Activated CD4-positive, alpha-beta T cell treated with anti-CD3 and anti-CD28 coated beads, Interleukin-2, amount 10 ng/mL, durations not matched to agents 7 days and 5 days (primary cell): ENCODE measurements at places on chromosomes 3 and 15. TPM values are rescaled to one million over a fixed set of nuclear protein-coding genes. Genes with fewer than 3 reads are reported as not detected.

DNA sequence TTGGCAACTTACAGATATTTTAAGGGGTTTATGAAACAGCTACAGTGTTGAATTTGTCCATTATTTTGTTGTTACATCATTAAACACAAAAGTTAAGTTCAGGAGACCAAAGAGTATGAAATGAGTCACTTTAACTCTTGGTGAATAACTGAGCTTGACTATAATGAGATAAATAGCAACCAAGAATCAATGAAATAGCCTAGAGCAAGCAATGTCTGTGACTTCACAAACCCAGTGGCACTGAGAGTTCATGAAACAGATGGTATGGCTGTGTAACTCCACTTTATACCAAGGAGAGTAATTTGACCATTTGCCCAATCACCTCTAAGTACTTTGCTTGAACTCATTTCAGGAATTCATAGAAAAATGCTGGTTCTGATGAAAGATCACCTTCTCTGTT, 169.6 kb upstream of the GADL1 start:
- DNase-seq: no peak

GRCh38 chr15:93314245-93314644, 225.2 kb upstream of the RGMA start:
- DNase-seq: no peak

GRCh38 chr3:65168547-65168946, 480.7 kb upstream of the ADAMTS9 start:
- DNase-seq: no peak

DNA sequence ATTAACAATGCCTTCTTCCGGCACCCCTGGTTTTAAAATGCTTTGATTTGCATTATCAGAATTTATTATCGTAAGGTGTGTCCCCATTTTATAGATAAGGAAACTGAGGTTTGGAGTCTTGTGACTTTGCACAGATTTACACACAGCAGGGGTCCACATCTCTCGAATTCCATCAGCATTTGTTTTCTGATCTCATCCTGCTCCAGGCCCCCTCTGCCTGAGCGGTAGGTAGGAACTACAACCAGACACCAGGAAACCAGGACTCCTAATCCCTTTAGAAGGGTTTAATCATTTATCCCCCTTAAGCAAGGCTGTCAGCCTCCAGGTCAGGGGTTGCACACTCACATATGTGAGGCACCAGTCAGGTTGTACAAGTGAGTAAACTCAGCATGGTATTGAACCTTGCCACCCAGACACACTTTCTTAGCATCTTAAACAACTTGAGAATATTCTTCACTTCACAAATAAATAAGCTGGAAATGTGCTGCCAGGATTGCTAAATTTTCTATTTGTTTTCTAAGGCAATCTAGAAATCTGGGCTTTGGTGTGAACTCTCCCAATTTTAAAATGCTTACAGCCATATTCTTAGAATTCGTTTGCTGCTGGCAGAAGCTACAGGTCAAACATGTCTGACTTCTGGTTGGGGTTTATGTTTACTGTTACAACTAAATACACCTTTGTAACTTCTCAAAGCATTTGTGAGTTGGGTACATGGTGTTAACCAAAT, 31.7 kb upstream of the CMTM7 start:
- no peak for DNase-seq

GRCh38 chr15:34654625-34655024, 71.2 kb upstream of the GOLGA8B start:
- DNase-seq: no peak

DNA sequence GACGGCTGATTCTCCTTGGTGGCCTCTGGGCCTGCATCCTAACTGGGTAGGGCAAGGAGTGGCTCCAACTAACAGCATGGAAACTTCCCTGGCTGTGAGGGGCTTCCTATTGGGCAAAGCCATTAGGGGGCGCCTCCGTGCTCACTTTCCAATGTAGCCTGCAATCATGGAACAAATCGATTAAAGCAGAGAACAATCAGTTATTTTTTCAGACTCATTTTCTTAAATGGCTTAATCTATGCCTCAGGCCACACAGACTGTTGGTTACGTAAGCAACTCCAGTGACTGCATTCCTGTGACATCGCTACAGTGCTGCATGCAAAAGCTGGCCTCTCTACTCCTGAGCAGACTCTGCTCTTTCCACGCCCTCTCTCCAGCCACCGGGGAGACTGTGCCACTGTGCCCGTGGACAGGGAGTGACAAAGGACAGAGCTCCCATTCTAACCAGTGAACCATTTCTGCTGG, 278.9 kb downstream of the KLF13 start:
- DNase-seq: no peak

GRCh38 chr3:9081184-9081818, 118.0 kb upstream of the RAD18 start:
- no peak for DNase-seq

- DNase-seq: no peak
Observed at GRCh38 chr3:149548669-149549065, 74.2 kb downstream of the TM4SF4 start.

GRCh38 chr15:63367900-63368299, 13.7 kb downstream of the CA12 start:
- DNase-seq: no peak

GRCh38 chr15:65423150-65423975, 616 bp upstream of the IGDCC4 start:
- DNase-seq: no peak

DNA sequence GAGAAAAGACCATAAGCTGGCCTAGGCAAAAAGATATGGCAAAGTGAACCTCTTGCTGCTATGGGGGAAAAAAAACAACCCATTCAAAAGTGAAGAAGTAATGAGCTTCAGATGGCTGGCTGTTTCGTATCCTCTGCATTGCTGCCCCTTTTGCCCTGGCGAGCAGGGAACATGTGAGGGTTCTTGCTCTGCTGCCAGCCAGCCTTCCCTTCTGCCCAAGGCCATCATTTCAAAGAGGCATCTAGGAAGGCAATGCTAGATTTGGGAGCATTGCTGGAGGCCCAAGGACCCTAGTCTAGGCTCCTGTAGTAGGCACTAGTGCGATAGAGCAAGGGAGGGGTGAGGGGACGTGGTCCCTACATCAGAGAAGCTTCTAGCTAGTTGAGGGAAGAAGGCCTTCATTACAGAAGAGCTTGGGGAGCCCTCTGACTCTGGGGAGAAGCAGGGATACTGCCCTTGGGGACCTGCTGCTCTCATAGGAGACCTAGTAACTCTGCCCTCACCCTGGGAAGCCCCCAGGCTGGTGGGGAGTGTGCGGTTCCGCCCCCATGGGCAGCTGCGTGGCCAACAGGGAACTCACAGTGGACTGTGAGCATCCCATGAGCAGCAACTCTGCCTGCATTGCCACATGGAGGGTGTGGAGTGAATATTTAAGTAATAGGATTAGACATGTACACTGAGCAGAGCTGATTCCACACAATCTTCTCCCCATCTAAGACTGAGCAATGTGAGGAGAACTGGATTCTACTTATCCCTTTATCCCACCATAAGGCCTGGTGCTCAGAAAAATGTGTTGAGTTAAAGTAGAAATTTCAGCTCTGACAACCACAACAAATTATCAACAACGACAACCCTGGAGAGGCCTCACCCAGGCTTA, 21.3 kb downstream of the ITGA11 start:
- DNase-seq: no peak

- DNase-seq: no peak
Observed at GRCh38 chr3:134852132-134852531, 57.1 kb downstream of the EPHB1 start.

DNA sequence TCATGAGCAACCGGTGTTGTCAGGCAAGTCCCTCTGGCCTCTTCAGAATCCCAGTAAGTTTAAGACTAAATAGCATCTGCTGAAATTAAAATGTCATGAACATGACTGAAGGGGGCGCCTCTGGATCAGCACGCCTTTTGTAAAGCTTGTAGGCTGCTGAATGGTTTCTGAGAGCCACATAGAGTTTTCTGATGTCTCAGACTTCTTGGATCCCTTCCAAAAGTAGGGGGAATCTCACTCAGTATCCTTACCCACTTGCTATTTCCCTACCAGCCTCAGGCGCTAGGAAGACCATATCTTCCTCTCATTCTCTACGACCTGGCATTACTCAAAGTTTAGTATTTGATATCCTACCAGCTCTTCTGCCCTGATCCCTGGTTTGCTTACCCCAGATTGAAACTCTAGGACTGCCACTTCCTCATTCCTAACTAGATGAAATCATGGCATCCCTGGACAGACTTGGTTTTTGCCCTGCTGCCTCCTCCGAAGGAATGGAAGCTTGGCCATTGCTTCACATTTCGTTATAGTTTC, 62.7 kb upstream of the CD47 start:
- DNase-seq: peak; percentile 77

- DNase-seq: no peak
Observed at GRCh38 chr3:34159613-34160420, 361.4 kb downstream of the PDCD6IP start.

- DNase-seq: no peak
Observed at GRCh38 chr3:134378384-134378783, 4.1 kb upstream of the AMOTL2 start.

DNA sequence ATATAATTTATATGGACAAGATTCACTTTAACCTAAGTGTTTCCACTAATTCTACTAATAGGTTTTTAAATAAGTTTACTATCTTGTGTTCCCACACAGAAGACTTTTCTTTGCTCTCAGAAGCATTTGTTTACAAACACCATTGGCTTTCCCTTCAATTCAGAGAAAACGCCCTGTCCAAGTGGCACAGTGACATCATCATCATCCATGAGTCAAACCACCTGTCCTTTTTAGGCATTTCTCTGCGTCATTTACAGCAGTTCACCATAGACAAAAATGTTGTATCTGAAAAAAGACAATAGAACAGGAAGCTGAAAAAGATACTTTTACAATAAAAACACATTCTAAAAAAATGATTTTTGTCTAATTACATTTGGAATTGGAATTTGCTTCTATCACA, 9.3 kb upstream of the BCL2L10 start:
- no peak for DNase-seq

GRCh38 chr3:141240687-141241615, 9.3 kb downstream of the PXYLP1 start:
- no peak for DNase-seq

DNA sequence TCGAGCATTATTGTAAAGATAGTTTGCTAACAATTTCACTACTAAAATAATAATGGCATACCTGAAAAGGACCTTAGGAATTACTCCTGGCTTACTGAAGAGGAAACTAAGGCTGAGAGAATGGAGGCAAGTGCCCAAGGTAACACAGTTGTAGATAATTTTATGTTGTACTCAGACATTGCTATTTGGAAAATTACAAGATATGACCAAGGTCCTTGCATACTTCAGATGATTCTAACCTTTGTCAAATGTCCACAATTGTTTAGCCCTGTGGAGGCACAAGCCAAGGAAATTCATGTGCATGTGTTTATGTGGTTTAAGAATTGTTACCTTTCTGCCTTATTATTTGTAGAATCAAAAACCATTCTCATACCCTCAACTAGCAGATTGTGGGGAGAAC, 105.7 kb downstream of the TUSC7 start:
- no peak for DNase-seq

DNA sequence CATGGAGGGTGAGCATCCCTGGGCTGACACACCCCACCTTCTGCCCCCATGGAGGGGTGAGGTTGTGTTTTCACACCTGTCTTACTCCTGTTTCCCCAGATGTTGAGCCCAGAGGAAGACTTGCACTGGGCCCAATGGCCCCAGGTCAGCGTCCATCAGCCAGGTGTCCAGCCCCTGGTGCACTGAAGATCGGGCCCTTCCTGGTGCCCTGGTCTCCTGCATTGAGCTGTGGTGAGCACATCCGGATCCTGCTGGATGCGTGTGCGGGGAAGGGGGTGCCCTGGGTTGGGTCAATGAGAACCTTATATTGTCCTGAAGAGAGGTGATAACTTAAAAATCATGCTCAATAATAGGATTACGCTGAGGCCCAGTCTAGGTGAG, 227.3 kb downstream of the SNRPN start:
- DNase-seq: no peak

GRCh38 chr15:45594319-45594718, 7.1 kb downstream of the BLOC1S6 start:
- no peak for DNase-seq

GRCh38 chr3:133023362-133023761, 14.8 kb upstream of the TMEM108 start:
- no peak for DNase-seq

DNA sequence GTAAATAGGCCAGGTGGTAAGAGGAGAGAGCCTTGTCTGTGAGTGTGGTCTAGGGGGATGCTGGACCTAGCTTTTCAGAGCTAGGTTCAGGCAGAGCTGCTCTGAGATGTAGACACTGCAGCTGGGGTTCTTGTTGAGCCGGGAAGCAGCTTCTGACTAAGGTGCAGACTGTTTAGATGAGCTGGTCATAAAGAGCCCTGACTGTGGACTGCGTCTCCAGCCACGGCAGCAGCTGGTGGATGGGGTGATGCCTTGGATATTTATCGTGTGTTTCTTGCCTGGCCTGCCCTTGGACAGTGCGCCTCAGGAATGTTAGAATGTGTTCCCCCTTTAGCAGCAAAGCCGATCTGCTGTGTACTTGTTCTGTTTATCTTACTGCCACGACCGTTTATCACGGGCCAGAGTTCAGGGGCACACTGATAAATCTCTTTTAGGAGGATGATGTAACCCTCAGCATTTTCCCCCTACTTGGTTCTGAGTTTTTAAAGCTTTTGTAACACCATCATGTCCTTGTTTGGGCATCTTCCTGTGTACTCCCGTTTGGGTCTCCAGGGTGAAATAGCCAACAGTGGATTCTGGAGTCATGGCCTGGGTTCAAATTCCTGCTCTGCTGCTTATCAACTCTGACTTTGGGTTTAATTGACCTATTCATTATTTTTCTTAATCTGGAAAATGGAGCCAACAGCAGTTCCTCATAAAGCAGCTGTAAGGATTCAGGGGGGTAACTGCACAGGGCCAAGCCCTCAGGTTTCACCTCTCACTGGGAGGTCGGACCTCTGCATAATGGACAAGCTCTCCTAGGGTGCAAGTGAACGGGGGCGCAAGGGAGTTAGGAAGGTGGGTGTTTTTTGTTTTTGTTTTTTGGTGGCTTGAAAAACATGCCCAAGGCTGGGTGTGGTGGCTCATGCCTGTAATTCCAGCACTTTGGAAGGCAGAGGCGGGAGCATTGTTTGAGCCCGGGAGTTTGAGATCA, 51.4 kb downstream of the FLNB start:
- DNase-seq: no peak

PP2D1 gene
- not detected for total RNA-seq

SSUH2 gene
- total RNA-seq: not detected

SERPINI2 gene
- total RNA-seq: not detected

GATA2 gene
- not detected for total RNA-seq

PPM1L gene
- 5.4 TPM for total RNA-seq

STAC gene
- 0.12 TPM for total RNA-seq

SAXO2 gene
- total RNA-seq: 14.3 TPM

FAIM gene
- 3.7 TPM for total RNA-seq

TMIE gene
- 1.6 TPM for total RNA-seq

CCR8 gene
- 1.9 TPM for total RNA-seq

CCRL2 gene
- total RNA-seq: 5.3 TPM

PLXND1 gene
- 1.2 TPM for total RNA-seq
